ENCODE measurements at places on chromosomes 1 and 21. TPM values are rescaled to one million over a fixed set of nuclear protein-coding genes. Genes with fewer than 3 reads are reported as not detected.

The IGSF21 gene
- 1.5 TPM for total RNA-seq

The ADAMTS5 gene
- 0.92 TPM for total RNA-seq

The RORC gene
- total RNA-seq = 2.9 TPM

The GGPS1 gene
- 4.8 TPM for total RNA-seq

The RGS16 gene
- 0.59 TPM for total RNA-seq

The MAP3K6 gene
- 1.3 TPM for total RNA-seq

The AMPD1 gene
- total RNA-seq = not detected

The S100PBP gene
- total RNA-seq = 24.8 TPM

The PIK3R3 gene
- 3.7 TPM for total RNA-seq

The CREG1 gene
- 100 TPM for total RNA-seq

The NTNG1 gene
- under 0.01 TPM for total RNA-seq

The APOBEC4 gene
- not detected for total RNA-seq

The UMODL1 gene
- total RNA-seq = 0.08 TPM

The RNU5D-1 gene
- total RNA-seq = not detected

The BMP8A gene
- total RNA-seq = not detected

The FRRS1 gene
- 49.2 TPM for total RNA-seq

The F13B gene
- total RNA-seq = 111 TPM

The PBX1 gene
- 17.3 TPM for total RNA-seq

The CLIC4 gene
- 40.7 TPM for total RNA-seq

The ETV3 gene
- 7.8 TPM for total RNA-seq

The ADAM30 gene
- total RNA-seq = not detected

The RPTN gene
- total RNA-seq = not detected

The SLC5A9 gene
- 5.7 TPM for total RNA-seq

The AKR7A3 gene
- total RNA-seq = 43.6 TPM

The AIDA gene
- total RNA-seq = 48.2 TPM

The SRGAP2B gene
- total RNA-seq = 9.7 TPM

All from liver (tissue), 10 donors.